ENCODE measurements at places on chromosomes 4 and X.

GRCh38 chr4:8218371-8219031, 19.4 kb downstream of the SH3TC1 start:
- no peak for DNase-seq

DNA sequence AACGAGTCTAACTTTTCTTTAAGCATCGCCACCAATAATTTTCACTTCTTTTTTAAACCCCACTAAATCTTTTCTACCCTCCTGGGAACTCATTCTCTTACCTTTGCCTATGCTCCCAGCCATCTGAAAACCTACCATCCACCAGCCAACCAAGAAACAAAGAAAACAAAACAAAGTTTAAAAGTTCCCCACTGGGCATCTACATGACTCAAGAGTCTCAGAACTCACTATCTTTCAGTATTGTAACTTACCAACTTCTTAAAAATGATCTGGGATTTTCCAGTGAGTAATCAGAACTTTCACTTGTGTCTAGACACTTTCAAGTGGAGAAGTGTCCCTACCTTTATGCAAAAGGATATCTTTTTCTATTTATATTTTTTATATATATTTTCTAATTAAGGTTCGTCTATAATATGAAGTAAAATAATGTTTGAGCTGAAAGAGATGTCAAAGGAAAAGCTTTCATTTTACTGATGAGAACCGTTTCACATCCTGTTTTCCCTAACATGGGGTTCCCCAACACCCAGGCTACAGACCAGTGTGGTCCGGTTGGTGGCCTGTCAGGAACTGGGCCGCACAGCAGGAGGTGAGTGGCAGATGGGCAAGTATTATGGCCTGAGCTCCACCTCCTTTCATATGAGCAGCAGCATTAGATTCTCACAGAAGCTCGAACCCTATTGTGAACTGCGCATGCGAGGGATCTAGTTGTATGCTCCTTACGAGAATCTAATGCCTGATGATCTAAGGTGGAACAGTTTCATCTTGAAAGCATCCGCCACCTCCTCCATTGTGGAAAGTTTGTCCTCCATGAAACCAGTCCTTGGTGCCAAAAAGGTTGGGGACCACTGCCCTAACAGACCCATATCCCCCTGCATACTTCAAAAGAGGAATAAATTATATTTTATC, 9.8 kb upstream of the TIGD2 start:
- DNase-seq, result no peak

GRCh38 chr4:166882221-166882620, 352.1 kb downstream of the SPOCK3 start:
- DNase-seq, result no peak

GRCh38 chr4:80876810-80877209, 153.7 kb upstream of the BMP3 start:
- no peak for DNase-seq

GRCh38 chrX:17596546-17597205, 140.6 kb upstream of the SCML1 start:
- no peak for DNase-seq

DNA sequence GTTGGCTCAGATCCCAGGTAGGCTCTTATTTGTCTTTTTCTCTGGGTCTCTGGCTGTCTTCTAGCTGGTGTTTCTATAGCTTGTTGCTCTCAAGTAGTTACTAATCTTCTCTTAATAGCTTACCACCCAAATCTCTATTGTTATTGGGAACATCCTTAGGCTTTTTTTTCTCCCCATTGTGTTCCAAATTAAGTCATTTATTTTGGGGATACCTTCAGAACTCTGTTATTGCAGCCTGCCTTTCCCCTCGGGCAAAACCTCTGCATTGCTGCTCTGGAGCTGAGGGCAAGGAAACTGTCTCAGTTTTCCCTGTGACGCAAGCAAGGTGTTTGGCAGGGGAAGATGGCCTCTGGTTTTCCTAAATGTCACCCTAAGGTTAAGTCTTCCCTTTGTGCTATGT, 338.1 kb upstream of the ZCCHC13 start:
- DNase-seq, result no peak

DNA sequence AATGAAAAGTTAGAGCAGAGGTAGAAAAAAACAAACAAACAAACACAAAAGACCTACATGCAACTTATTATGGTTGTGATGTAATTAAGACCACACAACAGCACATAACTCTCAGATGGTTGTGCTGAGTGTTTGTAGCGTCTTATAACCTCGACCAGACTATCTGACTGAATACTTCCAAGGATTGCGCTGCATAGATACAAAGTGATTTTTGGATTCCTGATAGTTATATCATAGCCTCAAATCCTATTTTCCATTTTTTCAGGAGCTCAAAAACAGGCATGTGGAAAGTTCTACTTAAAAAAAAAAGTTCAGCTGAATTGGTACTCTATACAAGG, 236.1 kb downstream of the SPRY1 start:
- DNase-seq, result no peak

DNA sequence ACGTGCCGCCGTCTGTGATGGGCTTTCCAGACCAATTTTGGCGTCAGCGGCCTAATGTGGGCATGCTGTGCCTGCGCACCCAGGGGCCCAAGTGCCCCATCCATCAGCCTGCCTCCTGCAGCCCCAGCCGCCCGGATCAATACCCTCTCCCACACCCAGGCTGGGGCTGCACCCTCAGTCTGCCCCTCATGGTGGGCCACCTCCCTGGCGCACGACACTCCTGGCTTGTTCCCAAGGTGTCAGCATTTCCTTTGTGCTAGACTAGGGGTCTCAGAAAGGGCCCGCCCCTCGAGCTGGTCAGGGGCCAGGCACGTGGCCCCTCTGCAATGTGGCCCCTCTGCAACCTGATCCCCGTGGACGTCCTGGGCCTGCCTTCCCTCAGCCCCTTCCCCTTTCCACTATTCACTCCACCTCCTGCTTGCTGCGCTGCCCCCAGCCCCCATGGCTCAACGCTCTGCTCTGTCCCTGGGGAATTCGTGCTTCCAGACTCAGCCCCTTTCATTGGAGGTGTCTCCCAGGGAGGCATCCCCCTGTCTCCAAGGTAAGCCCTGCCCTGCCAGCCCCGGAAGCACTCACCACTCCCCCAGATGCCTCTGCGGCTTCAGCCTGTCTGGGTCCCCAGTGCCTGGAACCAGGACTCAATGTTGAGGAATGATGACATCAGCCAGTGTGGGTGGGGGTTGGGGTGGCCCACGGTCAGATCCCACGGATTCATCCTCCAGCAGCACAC, 130.8 kb downstream of the HMX1 start:
- DNase-seq, result no peak

DNA sequence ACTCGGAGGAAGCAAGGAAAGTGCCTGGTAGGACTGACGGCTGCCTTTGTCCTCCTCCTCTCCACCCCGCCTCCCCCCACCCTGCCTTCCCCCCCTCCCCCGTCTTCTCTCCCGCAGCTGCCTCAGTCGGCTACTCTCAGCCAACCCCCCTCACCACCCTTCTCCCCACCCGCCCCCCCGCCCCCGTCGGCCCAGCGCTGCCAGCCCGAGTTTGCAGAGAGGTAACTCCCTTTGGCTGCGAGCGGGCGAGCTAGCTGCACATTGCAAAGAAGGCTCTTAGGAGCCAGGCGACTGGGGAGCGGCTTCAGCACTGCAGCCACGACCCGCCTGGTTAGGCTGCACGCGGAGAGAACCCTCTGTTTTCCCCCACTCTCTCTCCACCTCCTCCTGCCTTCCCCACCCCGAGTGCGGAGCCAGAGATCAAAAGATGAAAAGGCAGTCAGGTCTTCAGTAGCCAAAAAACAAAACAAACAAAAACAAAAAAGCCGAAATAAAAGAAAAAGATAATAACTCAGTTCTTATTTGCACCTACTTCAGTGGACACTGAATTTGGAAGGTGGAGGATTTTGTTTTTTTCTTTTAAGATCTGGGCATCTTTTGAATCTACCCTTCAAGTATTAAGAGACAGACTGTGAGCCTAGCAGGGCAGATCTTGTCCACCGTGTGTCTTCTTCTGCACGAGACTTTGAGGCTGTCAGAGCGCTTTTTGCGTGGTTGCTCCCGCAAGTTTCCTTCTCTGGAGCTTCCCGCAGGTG, 637 bp downstream of the AR start:
- DNase-seq, result no peak

All from AML-193 (cell line).